ENCODE measurements at places on chromosomes 4 and X.

- DNase-seq = no peak
These were observed 1639.8 kb downstream of the RPA4 start for GRCh38 chrX:98523521-98523920.

- DNase-seq = no peak
These were observed 68.0 kb downstream of the ATOH1 start for GRCh38 chr4:93896516-93896915.

DNA sequence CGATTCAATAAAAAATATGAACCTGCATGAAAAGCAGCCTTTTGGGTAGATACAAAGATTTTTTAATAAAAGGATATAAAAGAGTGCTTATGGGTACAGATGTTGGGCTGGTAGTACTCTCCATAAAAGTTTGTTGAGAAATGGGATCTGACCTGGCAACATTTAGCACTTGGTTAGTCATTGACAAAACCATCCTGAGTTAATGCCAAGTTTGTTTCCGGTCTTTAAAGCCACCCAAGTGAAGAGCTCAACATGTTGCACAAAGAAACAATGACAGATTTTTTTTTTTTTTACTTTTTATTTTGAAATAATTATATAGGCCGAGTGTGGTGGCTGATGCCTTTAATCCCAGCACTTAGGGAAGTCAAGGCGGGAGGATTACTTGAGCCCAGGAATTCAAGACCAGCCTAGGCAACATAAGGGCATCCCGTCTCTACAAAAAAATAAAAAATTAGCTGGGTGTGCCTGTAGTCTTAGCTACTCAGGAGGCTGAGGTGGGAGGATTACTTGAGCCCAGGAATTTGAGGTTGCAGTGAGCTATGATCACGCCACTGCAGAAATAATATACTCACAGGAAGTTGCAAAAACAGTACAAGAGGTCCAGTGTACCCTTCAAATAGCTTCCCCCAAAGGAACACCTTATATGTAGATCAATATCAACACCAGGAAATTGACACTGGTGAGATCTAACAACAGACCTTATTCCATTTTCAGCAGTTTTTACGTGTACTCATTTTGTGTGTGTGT is 16.6 kb downstream of the CHST7 start:
- no peak for DNase-seq

GRCh38 chr4:16663307-16663706 is 235.1 kb downstream of the LDB2 start:
- no peak for DNase-seq

GRCh38 chrX:97050392-97050791 is 166.7 kb downstream of the RPA4 start:
- no peak for DNase-seq

- no peak for DNase-seq
These were observed 320.4 kb downstream of the SPOCK3 start for GRCh38 chr4:166913926-166914325.

DNA sequence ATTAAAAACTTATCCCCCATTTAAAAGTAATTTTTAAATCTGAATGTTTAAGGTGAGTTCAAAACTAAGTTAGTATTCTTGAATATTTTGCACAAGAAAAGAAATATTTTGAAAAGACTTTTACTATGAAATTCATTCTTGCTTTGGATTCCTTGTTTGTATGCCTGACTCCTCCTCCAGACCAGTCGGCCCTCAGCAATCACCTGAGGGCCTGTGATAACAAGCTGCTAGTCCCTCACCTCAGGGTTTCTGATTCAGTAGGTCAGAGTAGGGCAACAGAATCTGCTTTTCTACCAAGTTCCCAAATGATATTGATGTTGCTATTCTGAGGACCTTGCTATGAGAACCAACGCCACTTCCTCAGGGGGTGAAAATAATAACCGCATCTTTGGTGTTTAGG is 154.7 kb downstream of the CDS1 start:
- DNase-seq = no peak

DNA sequence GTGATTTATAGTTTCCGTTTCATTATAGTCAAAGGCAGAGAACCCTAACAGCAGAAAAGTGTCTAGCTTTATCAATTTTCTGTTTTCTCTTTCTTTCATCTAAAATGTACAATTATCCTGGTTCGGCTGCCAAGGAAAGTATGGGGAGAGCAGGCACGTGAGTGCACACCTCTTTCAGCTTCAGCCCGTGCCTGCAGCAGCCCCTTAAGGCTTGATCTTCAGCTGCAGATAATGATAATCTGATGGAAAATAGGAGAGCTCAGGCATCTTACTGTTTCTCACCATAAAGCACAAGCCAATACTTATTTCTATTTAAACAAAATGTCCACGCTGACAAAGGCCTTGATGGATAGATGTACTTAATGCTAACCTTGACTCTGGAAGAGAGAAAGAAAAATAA is 334.4 kb downstream of the UNC5C start:
- no peak for DNase-seq

All from putamen (tissue), 1 donor.